ENCODE measurements at places on chromosomes 5 and 9.

- DNase-seq: peak; percentile 34
These were observed 2.9 kb upstream of the FOXD1 start for GRCh38 chr5:73451224-73452130.

DNA sequence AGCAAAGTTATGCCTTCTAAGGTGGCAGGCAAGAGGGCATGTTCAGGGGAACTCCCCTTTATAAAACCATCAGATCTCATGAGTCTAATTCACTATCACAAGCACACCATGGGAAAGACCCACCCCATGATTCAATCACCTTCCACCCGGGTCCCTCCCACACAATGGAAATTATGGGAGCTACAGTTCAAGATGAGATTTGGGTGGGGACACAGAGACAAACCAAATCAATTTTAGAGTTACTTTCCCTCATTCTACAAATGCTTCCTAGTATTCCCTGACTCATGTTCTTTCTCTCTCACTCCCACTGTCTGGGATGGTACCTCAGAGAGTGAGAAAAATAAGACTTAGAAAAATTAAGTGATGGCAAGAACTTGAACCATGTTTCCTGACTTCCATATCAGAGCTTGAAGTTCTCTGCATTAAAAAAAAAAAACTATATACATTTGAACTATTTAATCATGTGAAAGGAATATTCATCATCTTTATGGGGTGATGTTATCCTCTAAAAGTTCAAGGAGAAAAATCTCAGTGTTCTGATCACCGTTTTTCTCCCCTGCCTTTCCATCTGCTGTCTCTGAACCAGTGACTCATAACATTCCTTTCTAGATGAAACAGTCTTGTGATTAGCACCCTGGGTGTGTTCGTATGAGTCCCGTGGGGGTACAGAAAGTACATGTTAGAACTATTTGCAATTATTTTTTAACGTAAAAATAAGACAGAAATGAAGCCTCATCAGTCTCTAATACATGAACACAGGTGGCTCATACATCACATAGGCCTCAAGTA, 282.9 kb downstream of the SLF1 start:
- no peak for DNase-seq

GRCh38 chr5:114419067-114419388, 57.2 kb downstream of the KCNN2 start:
- DNase-seq: no peak

DNA sequence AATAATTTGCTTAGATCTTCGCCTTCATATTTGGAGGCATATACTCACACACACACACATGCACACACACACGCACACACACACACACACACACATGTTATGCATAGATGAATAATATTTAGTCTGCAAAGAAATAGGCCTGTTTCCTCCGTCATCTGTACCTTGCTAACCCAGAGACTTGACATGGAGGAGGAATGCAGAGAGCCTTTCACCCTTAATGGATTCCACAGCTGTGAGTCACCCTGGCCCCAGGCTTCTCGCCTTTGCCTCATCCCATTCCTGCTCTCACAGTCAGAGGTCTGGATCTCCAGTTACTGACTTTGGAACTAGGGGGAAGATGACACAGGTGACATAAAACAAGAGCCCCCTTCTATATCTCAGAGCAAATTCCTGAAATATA, 29.7 kb downstream of the ZNF462 start:
- DNase-seq: no peak

GRCh38 chr9:125914411-125914810, 167.2 kb downstream of the PBX3 start:
- DNase-seq: no peak

DNA sequence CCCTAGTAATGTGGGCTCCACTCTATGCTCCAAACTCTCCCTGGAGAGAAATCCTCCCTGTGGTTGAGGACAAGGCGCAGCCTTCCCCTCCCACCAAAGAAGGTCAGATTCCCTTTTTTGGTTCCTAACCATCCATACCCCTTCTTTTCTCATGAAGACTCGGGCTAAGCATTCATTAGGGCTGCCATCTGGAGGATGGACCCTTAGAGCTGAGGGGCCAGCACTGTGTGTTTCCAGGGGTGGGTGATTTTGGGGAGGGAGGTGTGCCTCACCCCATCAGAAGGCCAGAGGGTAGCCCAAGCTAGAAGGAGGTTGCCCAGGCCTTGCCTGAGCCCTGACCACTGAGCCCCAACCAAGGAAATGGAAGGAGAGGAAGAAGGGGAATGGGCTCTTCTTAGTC, 36.8 kb downstream of the TGFBI start:
- no peak for DNase-seq
